ENCODE measurements at places on chromosomes 12 and 14.
A peak's percentile ranks its signal among the peaks of the same experiment; 100 is the strongest.

DNA sequence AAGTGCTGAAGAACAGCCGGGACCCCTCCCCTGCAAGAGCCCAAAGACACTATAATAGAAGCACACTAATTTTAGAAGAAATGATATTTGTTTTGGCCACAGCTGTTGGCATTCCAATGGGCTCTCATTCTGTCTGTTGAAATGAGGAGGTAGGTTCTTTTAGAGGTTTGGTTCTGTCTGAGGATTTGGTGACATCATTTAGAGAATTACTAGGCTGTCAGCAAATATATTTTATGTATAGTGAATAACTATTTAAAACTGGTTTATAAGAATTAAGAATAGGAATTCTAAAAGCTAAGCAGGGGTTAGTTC lies 200.7 kb upstream of the SLC38A2 start:
- no peak for DNase-seq

DNA sequence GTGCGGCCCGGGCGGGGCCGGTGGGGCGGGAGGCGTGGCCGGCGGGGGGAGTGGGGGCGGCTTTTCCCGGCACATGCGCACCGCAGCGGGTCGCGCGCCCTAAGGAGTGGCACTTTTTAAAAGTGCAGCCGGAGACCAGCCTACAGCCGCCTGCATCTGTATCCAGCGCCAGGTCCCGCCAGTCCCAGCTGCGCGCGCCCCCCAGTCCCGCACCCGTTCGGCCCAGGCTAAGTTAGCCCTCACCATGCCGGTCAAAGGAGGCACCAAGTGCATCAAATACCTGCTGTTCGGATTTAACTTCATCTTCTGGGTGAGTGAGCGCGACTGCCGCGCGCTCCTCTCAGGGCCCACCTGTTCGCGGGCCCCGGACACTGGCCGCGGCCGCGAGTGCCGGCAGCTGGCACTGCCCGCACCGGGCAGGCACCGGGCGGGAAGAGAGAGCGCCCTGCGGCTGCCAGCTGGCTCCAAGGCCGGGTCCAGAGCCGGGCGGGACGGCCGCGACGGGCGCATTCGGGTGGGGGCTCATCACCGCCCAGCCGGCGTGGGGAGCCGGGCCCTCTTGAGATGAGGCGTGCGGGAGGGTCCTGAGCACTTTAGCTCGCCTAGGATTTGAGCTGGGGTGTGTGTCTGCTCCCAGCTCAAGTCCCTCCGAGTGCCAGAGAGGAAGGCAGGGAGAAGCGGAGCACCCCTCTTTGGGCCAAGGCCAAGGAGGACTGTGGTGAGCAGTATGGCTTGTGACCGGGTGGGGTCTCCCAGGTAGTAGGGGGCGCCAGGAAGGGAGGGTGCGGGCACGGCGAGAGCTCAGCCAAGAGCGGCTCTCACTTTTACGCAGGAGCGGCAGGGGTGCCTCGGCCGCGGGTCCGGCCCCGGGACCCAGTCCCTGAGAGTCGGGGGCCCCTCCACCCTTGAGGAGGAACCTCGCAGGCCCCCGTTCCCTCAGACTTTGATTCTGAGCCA lies at the start of gene CD9:
TSS of gene CD9 (plus strand) at position 145 of the 957 bp plus-strand sequence. CDS start at position 245, 100 bp downstream.
- DNase-seq: no peak

DNA sequence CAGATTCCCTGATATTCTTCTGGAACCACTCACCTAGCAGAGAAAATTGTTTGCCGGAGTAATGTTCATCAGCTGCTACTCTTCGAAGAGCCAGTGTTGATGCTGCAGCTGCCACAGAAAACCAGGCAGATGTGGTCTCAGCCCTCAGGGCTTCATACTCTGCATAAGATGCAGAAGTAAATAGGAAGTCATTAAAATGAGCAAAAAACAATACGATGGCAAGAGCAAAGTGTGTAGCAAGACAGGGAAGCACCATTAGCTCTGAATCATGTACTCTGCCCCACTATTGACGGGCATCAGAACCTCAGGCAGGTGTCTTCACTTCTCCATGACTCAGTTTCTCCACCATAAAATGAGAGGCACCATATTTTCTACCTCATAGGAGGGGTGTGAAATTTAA lies 991.6 kb upstream of the TMEM132C start:
- no peak for DNase-seq

DNA sequence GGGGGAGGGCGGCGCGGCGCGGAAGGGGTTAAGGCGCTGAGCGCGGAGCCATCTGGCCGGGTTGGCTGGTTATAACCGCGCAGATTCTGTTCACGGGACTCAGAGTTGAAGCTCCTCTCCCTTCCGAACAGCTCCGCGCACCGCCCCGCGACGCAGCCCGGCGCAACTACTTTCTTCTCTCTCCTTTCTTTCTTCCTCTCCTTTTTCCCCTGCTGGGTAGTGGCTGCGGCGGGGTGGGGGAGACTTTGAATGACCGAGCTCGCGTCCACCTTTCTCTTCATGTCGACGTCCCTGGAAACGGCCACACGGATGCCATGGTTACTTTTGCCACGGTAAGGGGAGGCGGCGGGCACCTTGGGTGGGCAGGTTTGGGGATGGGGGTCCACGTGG lies at the start of gene NTF3:
TSS of gene NTF3 (plus strand) at position 98 of the 390 bp plus-strand sequence. CDS start at position 315, 217 bp downstream.
- DNase-seq: no peak

DNA sequence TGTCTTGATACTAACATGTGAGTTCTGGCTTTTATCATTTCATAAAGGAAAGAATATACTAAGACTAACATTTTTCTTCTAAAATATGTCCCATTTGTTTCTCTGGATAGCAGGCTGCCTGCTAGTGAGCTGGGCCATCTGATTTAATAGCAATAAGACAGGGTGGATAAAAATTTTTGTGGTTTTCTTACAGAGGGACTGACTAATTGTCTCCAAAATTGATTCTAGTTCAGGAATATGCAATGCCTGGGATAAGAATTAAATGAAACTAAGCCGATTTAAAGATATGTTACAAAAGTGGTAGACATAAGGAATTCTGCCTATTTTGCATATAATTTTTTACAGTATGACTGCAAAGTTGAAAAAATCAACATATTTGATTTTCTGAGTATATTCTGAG lies 252.9 kb upstream of the NAV3 start:
- no peak for DNase-seq

DNA sequence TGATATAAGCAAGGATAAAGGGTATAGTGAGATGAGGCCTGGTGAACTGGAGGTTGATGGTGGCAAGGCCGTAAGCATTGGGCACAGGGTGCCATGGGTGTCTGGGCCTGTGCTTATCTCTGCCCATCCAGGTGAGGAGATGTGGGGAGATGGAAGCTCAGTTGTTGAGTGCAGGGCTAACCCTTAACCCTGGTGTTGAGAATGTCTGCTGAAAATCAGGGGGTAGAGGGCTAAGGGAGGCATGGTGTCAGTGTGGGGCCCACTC lies 86.1 kb downstream of the SYNE2 start:
- no peak for DNase-seq

DNA sequence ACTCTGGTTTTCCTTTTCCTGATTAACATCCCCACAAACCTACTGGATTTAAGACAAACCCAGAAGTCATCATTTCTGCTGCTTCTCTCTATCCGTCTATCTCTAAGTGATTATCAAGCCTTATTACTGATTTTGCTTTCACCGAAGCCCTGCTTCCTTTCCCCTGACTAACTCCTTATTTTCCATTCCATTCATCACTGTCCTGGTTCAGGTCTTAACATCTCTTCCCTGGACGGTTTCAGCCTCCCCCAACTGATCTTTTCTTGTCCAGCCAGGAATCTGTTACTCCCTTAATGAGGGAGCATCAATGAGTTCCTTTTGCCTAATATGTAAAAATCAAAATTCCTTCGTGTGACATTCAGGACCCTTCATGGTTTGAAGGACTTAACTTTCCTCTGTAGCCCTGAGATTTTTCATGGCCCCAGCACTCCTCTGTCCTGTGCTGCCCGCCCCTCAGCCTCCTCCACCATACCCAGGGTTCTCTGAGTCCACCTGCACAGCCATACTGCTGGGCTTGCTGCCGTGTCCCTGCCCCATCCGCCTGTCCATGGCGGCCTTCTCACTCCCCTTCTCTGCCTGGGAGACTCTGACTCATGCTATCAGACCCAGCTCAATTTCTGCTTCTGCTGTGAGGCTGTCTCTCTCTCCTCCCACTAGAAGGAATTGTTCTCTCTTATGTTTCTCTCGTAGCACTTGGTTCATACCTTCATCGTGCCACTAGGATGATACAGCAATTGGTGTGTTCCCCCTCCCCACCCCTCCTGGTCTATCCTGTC lies 167.8 kb upstream of the HIF1A start:
- DNase-seq: no peak

GRCh38 chr12:102669056-102669455 lies 188.7 kb upstream of the IGF1 start:
- DNase-seq: no peak

DNA sequence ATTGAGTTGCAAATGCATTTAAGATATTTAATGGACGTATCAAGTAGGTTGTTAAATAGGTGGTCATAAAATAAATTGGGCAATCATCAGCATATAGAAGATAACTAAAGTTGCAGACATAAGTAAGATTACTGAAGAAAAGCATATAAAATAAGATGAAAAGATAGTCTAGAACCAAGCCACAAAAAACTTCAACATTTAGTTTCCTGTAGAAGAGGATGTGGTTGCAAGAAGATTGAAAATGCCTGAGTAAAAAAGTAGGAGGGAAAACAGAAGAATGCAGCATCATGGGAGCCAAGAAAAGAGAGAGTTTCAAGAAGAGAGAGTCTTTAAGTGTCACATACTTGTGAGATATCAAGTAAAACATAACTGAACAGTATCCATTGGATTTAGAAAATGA lies 17.6 kb upstream of the SLC16A7 start:
- DNase-seq: no peak

GRCh38 chr12:108846290-108846701 lies 11.1 kb downstream of the SSH1 start:
- no peak for DNase-seq

- DNase-seq: no peak
These were observed 51.3 kb downstream of the KCNA5 start for GRCh38 chr12:5094986-5095385.

GRCh38 chr12:89574736-89575208 lies 48.9 kb upstream of the POC1B start:
- DNase-seq: no peak

GRCh38 chr14:69753860-69754259 lies 13.1 kb upstream of the SRSF5 start:
- DNase-seq: no peak

GRCh38 chr14:28102001-28102400 lies 664.6 kb upstream of the FOXG1 start:
- no peak for DNase-seq

DNA sequence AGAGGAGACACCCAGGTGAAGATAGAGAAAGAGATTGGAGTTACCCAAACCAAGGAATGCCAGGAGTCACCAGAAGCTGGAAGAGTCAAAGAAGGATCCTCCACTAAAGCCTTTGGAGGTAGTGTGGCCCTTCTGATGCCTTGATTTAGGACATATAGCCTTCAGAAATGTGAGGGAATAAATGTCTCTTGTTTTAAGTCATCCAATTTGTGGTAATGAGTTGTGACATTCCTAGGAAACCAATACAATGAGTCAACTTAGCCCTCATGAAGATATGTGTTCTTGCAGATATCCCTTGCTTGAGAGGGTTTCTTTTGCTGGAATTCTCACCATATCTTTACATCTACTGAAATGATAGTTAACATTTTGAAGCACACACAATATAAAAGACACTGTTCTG lies 58.8 kb downstream of the CCER1 start:
- DNase-seq: no peak

- DNase-seq: peak; percentile 36
These were observed 3.7 kb downstream of the REM2 start for GRCh38 chr14:22886500-22887259.

GRCh38 chr12:56873382-56873781 lies 60.8 kb downstream of the SDR9C7 start:
- DNase-seq: no peak

GRCh38 chr12:45913631-45914030 lies 76.7 kb downstream of the SCAF11 start:
- no peak for DNase-seq

DNA sequence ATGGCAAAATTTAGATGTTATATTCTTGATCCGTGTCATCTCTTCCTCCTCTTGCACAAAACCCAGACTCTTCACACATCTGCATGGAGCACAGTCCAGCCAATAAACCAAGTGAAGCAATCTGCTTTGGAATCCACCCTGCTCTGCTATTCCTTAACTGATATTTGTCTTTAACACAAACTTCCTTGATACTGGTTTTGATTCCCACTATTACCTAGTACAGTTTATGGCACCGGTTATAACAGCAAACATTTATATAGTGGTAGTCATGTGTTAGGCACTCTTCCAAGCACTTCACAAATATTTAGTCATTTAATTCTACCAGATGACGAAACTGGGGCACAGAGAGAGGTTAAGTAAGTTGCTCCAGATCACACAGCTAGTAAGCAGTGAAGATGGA lies 12.5 kb downstream of the STYK1 start:
- no peak for DNase-seq

GRCh38 chr12:132084621-132085290 lies 59.4 kb downstream of the DDX51 start:
- peak; percentile 17 for DNase-seq

DNA sequence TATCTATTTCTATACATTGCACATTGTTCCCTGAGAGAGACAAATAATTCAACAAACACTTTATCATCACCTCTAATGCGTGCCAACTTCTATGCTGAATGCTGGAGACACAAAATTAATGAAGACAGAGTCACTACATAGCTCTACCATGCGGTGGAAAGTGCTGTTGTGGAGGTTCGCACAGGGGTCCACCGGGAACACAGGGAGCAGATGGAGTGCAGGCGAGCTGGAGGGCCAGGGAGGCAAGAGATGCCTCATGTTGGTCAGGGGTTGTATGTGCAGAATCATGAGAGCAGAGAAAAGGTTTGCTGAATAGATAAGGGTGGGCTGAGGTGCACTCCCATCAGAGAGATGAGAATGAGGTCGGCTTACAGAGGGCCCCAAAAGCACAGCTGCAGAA lies 25.2 kb downstream of the FAM234B start:
- DNase-seq: no peak

GRCh38 chr12:6444704-6445688 lies at the start of gene CD27:
CD27 (plus strand) TSS chr12:6444955; CDS start chr12:6445096, 141 bp downstream.
- DNase-seq: no peak

GRCh38 chr14:55073856-55074255 lies 22.4 kb downstream of the MAPK1IP1L start:
- no peak for DNase-seq

GRCh38 chr12:569803-570434 lies 93.3 kb downstream of the NINJ2 start:
- DNase-seq: peak; percentile 85

- no peak for DNase-seq
These were observed 2.9 kb upstream of the SETD1B start for GRCh38 chr12:121800694-121801594.

DNA sequence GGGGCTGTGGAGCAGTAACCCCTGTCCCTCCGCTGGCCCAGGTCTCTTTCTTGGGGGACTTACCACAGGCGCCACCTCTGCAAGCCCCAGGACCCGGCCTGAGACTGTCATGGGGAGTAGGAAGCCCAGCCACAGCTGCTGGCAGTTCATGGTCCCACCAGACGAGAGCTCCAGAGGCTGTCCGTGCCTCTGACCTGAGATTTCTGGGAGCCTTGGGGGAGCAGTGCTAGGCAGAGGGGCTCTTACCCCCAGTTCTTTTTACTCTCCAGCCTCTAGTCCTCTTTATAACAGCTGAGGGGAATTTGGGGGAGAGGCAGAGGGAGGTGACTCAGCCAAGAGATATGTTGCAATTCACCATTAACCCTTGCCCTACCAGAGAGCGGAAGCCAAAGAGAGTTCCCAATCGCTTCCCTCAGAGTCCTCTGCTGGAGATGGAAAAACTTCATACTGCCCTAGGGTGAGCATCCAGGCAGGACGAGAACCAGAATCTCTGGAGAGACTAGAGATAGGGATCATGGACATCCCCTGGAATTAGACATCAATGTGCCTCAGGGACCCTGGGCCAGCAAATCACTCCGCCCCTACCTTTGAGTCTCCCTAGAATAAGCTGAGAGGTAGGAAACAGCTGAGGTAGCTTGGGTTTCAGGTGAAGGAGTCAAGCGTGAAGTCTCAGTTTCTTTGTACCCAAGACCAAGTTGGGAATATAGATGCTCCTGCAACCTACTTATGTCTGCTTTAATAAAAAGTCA lies at the start of gene MMP19:
TSS of gene MMP19 (minus strand) at position 256 of the 749 bp plus-strand sequence. CDS start at position 150, 106 bp downstream.
- no peak for DNase-seq
